Activated CD4-positive, alpha-beta T cell treated with anti-CD3 and anti-CD28 coated beads for 4 hours (primary cell): ENCODE measurements at places on chromosomes 2 and 18.

DNA sequence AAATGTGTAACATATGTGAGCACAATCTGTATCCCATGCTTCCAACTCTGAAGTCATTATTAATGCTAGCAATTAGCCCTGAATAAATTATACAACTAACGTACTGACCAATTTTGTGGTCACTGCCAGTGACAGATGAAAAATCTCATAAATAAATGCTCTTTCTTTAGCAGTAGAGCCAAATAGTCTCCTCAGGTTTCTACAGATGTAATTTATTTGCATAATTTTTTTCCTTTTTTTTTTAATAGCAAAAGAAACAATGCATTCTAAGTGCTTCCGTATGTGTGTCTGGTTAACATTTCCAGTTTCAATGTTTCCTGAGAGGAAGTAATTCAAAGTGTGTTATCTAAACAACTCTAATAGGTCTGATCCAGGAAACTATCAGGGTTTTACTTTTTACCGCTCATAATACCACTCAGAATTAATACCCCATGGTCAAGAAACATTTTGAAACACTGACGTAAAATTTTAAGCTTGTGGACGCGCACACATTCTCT lies 108.4 kb downstream of the MEP1B start:
- DNase-seq = no peak

DNA sequence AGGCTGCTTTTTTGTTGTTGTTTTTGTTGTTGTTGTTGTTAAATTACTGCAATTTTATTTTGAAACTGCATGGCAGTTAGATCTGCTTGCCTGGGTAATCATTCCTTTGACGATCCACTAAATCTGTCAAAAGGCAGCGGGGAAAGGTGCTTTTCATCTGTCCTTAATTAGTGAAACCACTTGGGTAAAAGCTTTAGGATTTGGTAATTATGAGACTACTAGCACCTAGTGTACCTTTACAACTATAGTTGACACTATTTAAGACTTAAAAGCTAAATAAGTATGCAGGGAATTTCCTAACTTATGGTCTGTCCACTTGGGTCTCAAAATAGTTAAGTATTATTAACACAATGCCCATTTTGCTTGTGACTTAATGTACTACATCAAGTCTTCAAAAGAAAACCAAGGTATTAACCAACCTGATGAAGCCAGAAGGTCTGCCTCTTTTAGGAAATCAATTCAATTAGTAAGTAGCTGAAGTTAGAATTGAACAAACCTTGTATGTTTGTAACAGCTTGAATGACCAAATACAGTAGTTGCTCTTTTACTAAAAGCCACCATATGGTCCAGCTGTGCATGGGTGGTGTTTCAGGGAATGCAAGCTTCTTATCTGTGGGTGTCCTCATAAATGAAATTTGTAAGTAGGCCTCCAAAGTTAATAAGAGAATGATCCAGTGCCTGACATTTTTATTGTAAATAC lies 44.8 kb downstream of the NAB1 start:
- DNase-seq = no peak

DNA sequence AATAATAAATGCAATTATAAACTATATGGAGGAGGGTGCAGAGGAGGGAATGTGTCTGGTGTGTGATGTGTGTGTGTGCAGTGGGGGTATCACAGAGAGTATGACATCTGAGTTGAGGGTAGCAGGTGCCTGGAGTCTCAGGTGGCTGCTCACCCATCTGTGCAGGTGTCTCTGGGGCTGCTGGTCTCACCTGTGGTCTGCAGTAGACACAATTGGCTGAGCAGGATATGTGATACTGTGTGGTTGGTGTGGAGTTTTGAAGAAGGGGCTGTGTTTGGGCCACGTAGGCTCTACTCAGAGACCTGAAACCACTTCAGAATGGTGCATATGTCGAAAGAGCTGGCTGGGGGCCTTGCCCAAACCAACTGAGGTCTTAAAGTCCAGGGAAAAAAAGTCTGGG lies 17.0 kb downstream of the FABP1 start:
- DNase-seq = no peak

GRCh38 chr2:32652555-32653209 lies 24.8 kb downstream of the TTC27 start:
- DNase-seq = no peak

DNA sequence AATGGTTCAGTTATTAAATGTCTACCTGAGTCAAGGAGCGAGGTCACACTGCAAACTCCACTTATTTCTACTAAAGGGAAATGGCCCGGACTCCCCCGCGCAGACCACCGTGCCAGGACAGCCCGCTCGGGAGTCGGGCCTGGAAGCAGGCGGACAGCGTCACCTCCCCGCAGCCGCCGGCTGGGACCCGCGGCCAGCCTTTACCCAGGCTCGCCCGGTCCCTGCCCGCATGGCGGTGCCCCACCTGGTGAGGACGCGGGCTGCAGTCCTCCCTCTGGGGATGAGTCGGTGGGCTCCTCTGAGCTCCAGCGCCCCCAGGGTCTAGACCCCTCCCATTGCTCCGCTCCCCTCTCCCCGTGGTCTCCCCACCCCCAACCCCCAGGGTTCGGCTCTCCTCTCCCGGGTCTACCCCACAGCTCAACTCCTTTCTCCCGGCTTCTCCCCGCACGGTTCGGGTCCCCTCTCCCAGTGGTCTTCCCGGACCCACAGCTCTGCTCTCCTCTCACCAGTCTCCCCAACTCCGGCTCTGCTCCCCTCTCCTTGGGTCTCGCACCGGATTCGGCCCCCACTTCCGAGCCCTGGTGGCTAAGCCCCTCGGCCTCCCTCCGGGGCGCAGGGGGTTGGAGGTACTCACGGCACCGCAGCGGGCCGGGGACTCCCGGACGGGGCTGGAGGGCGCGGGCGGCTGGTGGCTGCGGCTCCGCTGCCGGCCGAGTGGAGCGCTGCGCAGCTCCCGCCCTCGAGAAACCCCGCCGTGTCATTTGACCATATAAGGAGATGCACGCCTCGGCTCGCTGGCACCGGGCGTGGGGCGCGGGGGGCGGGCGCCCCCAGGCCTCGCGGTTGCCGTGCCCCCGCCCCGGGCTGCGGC lies at the start of gene FHL2:
Gene FHL2, minus strand, starts transcription at position 716 of the 871 bp plus-strand sequence. CDS start 12,535 bp downstream, outside the sequence.
- DNase-seq = peak; percentile 57

DNA sequence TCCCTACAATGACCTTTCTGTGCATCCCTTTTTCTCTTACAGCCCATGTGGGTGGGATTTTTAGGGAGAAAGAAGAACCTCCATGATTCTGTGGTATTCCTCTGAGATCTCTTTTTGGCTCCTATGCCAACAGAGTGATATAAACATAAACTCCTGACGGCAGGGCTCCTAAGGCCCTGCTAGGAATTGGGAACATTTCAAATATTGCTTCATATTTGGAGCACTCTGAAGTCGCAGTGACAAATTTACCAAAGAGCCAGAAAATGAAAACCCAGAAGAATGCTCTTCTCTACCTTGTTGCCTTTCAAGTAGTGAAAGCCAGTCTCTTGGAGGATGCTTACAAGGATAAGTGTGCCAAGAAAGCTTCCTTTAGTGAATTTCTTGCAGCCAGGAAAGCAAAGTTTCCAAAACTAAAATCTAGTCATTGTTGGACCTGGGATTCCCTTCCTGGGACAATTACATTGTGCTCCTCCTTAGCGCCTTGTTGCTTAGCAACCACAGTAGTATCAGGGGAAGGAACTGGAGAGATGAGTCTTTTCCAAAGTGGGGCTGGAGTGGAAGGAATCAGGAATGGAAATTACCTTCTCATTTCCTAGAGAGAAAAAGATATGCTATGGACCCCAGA lies 7.3 kb upstream of the SETBP1 start:
- no peak for DNase-seq

GRCh38 chr2:183009249-183009899 lies 28.9 kb downstream of the NCKAP1 start:
- DNase-seq = no peak

GRCh38 chr2:16218625-16219024 lies 278.3 kb downstream of the MYCN start:
- no peak for DNase-seq
